Activated T-cell treated with anti-CD3 and anti-CD28 coated beads for 4 hours (primary cell): ENCODE measurements at places on chromosomes 5 and 9.

DNA sequence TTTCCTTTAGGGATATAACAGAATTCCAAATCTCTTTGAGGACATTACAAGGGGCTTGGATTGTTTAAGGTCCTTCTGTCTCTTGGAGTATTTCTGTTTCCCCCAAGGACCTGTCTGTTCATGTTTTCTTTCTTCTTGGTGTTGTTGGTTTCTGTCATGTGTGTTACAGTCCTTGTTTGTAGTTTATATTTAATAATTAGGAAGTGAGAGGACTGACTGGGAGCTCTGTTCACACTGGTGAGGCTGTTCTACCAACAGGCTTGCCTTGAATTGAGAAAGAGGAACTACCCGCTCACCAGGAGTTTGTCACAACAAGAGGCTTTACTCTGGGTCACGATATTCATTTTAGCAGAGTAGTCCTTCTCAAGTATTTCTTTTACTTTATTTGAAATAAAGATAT, 119.2 kb upstream of the SV2C start:
- no peak for DNase-seq

DNA sequence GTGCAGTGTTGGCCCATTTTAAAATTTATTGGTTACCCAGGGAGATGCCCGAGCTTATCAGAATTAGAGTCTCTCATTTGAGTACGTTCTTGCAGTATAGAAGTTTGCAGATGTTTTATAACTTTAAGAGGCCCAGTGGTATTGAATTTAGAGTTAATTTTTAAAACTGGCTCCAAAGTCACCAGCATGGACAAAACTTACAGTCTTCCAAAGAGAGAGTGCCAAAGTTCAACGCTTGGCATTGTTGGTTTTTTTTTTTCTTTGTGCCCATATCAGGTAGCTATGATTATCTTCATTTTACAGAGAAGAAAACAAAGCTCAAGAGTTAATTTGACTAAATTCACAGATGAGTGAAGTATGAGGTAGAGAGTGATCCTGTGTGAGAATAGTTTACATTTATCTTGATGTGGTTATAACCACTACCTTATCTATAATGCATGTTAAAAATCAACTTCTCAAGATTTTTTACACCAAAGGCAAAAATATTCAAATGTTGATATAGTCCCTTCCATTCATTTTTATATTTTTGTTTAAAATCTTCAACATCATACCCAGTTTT, 273.7 kb upstream of the DMRT1 start:
- DNase-seq = no peak

GRCh38 chr9:27165068-27165467, 56.0 kb downstream of the TEK start:
- no peak for DNase-seq

GRCh38 chr5:44292736-44293135, 96.5 kb downstream of the FGF10 start:
- no peak for DNase-seq

- no peak for DNase-seq
These were observed 70.5 kb upstream of the TNFAIP8 start for GRCh38 chr5:119285070-119285916.

DNA sequence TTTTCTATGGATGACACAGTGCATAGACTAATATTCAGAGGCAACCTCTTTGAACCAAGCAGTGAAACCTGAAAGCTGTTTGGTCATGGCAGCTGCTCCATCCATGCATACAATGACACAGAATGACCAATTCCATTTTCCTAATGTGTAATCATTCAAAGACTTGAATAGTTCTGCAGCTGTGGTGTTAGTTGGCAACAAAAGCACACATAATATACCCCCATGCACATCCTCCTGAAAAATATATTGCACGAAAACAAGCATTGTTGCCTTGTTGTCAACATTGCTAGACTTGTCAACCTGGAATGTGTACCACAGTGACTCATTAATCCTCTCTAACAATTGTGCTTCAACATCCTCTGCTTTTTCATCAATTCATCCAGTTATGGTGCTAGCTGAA, 71.0 kb upstream of the SEMA6A start:
- DNase-seq = no peak

DNA sequence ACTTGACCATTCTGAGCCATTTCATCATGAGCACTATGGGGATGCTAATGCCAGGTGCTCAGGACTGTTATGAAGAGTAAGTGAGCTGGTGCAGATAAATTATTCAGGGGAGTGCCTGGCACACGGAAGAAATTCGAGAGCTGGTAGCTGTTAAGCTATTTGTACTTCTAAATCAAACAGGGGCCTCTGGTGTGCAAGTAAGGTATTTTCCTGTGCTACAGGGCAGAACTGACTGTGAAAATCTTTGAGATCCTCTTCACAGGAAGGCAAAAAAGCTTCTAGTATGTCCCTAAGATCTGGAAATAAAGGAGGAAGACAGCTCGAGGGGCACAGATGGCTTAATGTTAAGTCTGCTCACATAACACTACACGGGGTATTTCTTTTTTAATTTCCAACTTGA, 106.3 kb upstream of the SPOCK1 start:
- no peak for DNase-seq

GRCh38 chr9:137049544-137050449, 3.8 kb upstream of the NPDC1 start:
- DNase-seq = no peak

- DNase-seq = no peak
These were observed 52.3 kb downstream of the POC5 start for GRCh38 chr5:75664979-75665378.

DNA sequence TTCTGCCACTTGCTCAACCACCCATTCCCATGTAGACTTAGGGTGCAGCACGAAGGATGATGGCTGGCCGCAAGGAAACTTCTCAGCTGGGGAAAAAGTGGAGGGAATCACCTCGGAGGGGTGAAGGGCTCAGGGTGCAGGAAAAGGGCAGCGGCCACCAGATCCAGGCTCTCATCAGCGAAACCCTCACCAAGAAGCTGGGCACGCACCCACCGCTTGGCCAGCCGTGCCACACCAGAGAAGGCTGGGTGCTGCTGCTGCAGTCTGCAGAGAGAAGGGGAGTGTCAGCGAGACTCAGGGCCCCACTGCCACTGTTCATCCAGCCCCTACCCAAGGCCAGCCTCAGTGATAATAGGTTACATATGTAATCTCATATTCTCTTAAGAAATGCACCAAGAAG, 8.6 kb downstream of the NOL6 start:
- DNase-seq = no peak

GRCh38 chr5:172235132-172235780, 41.3 kb downstream of the EFCAB9 start:
- no peak for DNase-seq

GRCh38 chr5:147063943-147064342, 170.9 kb upstream of the STK32A start:
- no peak for DNase-seq

DNA sequence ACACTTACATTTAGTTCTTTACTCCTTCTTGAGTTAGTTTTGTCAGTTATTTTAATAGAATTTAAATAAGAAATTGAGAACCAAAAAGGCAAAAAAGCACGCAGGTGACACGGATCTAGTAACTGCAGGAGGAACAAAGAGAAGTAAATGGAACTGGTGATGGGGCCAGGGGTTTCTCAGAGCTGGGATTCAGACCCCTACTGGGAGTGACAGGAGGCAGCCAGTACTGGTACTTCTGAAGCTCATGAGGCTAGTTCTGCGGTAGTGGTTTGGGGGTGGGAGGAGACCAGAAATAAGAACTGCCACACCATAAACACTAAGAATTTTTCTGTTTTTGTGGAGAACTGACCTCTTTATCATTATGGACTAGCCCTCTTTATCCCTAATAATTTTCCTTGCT, 48.2 kb downstream of the OXCT1 start:
- no peak for DNase-seq

GRCh38 chr9:29830821-29831220, 2257.5 kb upstream of the C9orf72 start:
- DNase-seq = no peak

DNA sequence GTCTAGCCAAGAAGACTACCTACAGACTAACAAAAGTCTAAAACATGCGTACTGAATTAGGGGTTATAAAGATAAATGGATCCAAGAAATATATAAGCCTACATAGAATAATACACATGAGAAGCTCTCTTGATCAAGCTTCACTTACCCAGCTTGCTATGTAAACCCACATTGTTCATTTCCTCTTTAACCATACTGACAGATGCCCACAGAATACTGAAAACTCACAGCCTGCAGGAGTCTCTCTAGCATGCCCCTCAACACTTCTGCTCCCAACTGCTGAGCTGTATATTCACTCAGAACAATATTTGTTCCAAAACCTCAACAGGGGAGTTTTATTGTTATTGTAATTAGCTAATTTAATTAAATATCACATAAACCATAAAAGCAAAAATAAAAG, 52.4 kb downstream of the RFX3 start:
- no peak for DNase-seq

- DNase-seq = no peak
These were observed 32.6 kb upstream of the LHX2 start for GRCh38 chr9:123978981-123979380.

- DNase-seq = no peak
These were observed 43.3 kb downstream of the MCTP1 start for GRCh38 chr5:95241635-95242034.

GRCh38 chr5:127988146-127988760, 95.3 kb upstream of the SLC12A2 start:
- DNase-seq = no peak

DNA sequence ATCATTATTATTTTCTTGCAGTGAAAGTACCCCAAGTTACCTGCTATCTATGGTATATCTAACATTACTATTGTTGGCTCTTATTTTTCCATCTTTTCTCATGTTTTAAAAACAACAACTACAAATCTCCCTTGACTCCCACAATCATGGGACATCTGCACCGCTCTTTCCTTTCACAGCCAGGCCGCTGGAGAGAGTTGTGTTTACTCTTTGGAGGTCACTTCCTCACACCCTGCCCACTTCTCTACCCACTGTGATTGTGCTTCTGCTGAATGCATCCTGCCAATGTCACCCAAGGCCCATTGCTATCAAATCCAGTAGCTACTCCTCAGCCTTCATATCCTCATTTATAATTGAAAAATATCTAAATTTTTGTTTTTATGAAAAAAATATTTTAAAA, 29.7 kb downstream of the SLC28A3 start:
- no peak for DNase-seq

GRCh38 chr5:74763504-74763903, 3.4 kb downstream of the GFM2 start:
- no peak for DNase-seq

- no peak for DNase-seq
These were observed 15.9 kb downstream of the TLR4 start for GRCh38 chr9:117720066-117720465.

DNA sequence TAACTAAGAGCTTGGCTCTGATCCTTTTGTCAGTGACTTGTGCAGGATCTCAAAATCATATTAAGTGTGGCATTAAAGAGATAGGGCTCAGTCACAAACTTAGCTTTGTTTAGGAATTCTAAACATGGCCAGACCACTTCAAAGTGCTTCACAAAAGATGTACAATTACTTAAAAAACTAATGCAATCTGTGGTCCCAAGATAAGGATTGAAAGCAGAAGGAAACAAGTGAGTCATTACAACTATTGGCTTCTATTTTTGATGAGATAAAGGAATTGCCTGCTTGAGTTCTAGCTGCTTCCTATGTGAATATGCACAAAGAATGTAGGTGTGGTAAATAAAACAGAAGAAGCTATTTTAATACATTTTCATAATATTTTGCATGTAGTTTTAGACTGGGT, 44.9 kb upstream of the SLC12A2 start:
- no peak for DNase-seq

DNA sequence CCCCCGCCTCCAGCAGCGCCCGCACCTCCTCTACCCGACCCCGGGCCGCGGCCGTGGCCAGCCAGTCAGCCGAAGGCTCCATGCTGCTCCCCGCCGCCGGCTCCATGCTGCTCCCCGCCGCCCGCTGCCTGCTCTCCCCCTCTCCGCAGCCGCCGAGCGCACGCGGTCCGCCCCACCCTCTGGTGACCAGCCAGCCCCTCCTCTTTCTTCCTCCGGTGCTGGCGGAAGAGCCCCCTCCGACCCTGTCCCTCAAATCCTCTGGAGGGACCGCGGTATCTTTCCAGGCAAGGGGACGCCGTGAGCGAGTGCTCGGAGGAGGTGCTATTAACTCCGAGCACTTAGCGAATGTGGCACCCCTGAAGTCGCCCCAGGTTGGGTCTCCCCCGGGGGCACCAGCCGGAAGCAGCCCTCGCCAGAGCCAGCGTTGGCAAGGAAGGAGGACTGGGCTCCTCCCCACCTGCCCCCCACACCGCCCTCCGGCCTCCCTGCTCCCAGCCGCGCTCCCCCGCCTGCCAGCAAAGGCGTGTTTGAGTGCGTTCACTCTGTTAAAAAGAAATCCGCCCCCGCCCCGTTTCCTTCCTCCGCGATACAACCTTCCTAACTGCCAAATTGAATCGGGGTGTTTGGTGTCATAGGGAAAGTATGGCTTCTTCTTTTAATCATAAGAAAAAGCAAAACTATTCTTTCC, 19.3 kb downstream of the CDKN2A start:
- peak; percentile 61 for DNase-seq

GRCh38 chr5:130476325-130476724, 572.1 kb downstream of the CHSY3 start:
- no peak for DNase-seq

DNA sequence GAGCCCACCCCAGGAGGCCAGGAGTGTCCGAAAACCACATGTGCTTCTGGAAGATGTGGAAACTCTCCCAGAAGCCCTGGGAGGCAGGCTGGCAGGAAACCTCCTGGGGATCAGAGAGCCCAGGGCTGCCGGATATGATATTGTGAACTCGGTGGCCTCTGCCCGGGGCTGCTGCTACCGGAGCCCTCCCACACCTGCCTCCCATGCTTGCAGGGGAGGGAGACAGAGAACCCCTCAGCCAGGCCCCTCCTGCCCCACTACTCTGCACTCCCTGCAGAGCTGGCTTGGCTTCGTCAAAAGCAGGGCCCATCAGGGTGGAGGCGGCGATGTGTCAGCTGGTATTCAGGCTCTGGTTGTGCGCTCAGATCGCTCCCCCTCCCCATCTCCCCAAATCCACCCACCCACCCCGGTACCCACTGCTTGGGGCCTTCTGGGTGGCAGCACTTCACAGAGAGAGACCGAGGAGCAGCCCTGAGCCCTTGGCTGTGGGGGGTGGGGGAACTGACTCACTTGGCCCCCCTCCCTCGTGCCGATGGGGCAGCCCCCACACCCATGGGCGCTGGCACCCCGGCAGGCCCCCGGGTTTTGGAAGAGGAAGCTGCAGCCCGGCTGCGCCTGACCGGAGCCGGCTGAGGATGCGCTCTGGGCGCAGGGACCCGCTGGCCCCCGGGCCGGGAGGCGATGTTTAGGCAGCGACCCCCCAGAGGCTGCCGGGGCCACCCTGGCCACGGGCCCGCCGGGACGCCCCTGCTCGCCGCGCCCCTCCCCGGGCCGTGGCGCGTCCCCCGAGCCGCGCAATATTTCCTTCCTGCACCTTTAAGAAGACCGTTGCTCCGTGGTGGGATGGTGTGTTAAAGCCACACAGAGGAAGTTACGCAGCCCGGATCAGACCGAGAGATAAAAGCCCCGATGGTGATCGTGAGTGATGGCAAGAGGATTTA, 786 bp upstream of the NTNG2 start:
- DNase-seq = peak; percentile 40

- no peak for DNase-seq
These were observed 203.5 kb upstream of the IER5L start for GRCh38 chr9:129381481-129381957.

- DNase-seq = no peak
These were observed 10.6 kb downstream of the ERP44 start for GRCh38 chr9:100088202-100088601.

- DNase-seq = no peak
These were observed 970 bp upstream of the TRIM32 start for GRCh38 chr9:116686135-116686534.
